ENCODE measurements at places on chromosomes 7 and 10. TPM values are rescaled to one million over a fixed set of nuclear protein-coding genes. Genes with fewer than 3 reads are reported as not detected.

ARPC1B gene
- polyA plus RNA-seq = 408 TPM

EGR2 gene
- polyA plus RNA-seq = 0.21 TPM

GRCh38 chr10:69366738-69367137, 50.0 kb downstream of the TACR2 start:
- H3K4me1 ChIP-seq = peaks cover 11% of the 10 kb centered on the region
- H3K36me3 ChIP-seq = peaks cover 14% of the 10 kb centered on the region
- H3K27me3 ChIP-seq = no peaks in the 10 kb centered on the region
- DNase-seq = no peak
- no peak overlapping the region for H3K27ac ChIP-seq

DNA sequence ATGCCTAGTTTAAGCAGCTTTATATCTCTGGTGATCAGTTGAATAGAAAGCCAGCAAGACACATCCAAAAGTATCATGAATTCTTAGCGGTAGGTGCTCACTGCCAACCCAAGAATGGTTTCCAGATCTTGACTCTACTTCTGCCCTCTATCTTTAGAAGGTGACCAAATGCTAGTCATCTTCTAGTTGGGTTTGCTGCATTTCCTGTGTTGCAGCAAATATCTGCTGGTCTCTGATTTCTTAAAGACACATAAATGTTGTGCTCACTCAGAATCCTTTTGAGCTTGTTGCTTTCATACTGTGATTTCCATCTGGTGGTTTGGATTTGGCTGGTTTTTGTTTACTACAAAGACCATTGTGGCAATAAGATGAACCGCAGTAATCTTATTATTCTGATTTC, 2.2 kb downstream of the CDC123 start:
- H3K4me3 ChIP-seq = no peak overlapping the region
- H3K4me1 ChIP-seq = peaks cover 4% of the 10 kb centered on the region
- no peaks in the 10 kb centered on the region for H3K27me3 ChIP-seq
- peaks cover 6% of the 10 kb centered on the region for H3K36me3 ChIP-seq
- DNase-seq = no peak
